ENCODE measurements at places on chromosomes 13 and 19.

- no peak for DNase-seq
Observed at GRCh38 chr13:41649659-41650058, 192.3 kb downstream of the RGCC start.

- DNase-seq, result peak; percentile 23
Observed at GRCh38 chr19:8610041-8610935, at the start of gene ADAMTS10. TSS of gene ADAMTS10 (minus strand) at chr19:8610715. CDS start at chr19:8605710, 5,005 bp downstream.

GRCh38 chr19:12093777-12094176, 29.2 kb downstream of the ZNF844 start:
- DNase-seq, result no peak

- no peak for DNase-seq
Observed at GRCh38 chr13:24323036-24323738, 13.8 kb downstream of the C1QTNF9 start.

DNA sequence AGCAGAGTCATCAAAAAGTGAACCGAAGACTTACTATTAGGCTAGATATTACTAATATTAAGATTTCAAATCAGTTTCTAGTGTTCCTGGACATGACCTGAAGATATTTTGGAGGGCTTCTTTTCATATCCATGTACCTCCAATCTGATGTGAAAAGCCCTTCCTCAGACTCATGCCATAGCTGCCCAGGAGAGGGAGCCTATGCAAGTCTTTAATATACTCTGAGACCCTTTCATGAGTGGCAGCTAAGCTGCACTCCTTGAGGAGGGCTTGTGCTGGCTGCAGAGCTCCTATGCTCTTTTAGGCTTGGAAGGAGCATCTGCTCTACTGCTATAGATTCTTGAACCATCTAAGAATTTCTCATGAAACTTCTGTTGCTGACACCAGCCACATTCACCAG, 715.3 kb downstream of the OLFM4 start:
- no peak for DNase-seq

- no peak for DNase-seq
Observed at GRCh38 chr13:33678906-33679657, 138.9 kb upstream of the RFC3 start.

- DNase-seq, result no peak
Observed at GRCh38 chr19:13942023-13942684, 3.9 kb upstream of the PODNL1 start.

DNA sequence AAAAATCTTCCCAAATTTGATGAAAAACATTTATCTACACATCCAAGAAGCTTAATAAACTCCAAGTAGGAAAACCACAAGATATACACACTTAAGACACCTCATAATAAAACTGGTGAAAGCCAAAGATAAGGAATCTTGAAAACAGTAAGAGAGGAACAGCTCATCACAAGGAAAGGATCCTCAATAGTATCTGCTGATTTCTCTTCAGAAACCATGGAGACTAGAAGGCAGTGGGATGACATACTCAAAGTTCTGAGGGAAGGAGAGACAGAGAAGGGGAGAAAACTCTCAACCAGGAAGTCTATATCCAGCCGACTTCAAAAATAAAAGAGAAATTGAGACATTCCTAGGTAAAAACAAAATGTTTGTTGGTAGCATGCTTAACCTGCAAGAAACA, 45.7 kb downstream of the LNX2 start:
- DNase-seq, result no peak

DNA sequence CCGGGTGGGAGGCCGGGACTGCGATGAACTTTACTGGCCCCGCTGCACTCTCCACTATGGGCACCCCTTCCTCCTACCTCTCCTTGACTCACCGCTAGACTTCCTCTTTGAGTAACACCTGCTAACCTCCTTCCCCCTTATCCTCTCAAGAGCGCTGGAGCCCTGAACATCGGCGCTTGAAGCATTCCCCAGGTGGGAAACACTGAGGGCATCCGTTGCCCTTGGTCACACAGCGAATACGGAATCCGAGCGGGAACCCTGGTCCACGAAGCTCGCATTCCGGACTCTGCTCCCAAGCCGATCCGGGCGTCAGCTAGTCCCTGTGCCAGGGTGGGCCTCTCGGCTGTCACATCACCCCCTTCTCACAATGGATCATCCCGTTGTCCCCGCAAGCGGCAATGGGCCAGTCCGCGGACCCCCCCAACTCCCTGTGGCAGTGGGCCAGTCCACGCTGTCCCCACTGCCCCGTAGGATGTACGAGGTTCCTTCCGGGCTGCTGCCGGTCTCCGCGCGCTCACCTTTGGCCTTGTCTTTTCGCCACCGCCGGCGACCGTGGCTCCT, 4.2 kb downstream of the LIPE start:
- peak; percentile 72 for DNase-seq

DNA sequence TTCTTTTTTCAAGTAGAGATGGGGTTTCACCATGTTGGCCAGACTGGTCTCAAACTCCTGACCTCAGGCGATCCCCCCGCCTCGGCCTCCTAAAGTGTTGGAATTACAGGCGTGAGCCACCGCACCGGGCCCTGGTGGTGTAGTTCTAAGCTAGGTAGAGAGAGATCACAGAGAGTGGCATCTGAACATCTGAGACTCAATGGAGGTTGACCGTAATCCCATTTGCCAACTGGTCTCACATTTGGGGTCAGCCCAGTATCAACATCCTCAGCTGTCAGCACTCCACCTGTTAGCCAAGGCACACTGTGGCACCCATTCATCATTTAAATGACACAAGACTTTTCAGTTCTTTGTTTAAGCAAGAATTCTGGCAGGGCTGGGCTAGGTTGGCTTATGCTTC, 8.1 kb downstream of the SELENOW start:
- no peak for DNase-seq

- no peak for DNase-seq
Observed at GRCh38 chr13:105231579-105231978, 1303.9 kb downstream of the EFNB2 start.

DNA sequence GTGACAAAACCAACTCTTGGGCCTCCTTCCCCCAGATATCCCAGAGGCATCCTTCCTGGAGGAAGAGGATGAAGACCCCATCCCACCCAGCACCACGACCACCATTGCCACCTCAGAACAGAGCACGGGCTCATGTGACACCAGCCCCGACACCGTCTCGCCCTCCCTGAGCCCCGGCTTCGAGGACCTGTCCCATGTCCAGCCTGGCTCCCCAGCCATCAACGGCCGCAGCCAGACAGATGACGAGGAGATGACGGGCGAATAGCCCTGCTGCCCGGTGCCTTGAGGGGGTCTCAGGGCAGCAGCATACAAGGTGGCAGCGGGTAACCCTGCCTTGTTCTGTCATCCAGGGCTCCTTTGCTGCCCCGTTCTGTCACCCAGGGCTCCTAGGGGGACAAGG, 3.3 kb upstream of the UBA52 start:
- DNase-seq, result no peak

DNA sequence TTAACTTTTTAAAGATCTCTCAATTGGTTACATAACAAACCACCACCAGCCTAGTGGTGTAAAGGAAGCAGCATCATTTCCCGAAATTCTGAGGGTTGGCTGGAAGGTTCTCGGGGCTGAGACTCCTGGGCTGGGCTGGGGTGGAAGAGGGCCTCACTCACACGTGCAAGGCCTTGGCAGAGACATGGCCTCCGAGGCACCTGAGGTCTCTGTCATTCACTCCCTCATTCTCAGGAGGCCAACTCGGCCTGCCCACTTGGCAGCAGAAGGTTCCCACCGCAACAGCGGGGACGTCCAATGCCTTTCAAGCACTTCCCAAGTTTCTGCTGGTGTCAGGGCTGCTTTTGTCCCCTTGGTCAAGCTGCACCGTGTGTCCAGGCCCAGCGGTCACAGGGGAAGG, 18.6 kb upstream of the RASA3 start:
- peak; percentile 53 for DNase-seq

DNA sequence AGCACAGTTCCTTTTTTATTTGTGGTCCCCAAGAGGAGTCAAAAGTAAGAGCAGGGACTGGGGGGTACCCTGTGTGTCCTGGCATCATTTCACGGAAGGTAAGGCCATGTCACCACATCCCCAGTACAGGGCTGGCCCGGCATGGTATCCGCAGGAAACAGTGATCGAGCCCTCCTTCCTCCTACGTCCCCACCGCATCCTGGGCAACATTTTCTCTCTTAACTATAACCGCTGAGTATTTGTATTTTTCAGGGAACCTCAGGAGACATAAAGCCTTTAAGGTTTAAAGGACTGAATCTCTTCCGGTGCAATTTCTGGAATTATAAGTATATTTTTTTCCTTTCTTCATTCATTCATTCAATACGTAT, 13.6 kb upstream of the LATS2 start:
- DNase-seq, result no peak

DNA sequence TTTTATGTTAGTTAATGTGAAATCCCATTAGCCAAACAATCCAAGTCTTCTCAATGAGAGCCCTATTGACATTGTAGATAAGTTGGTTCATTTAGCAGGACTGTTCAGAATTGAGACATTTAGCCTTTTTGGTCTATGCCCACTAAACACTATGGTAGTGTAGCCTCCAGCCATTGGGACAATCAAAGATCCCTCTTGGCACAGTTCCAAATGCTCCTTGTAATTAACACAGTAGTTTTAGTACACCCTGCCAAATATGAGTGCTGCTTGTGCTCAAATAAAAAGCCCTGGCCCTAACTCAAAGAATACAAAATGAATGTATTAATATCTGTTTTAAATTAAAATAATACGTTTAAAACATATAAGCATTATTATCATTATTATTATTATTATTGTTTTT, 15.4 kb upstream of the FAM216B start:
- no peak for DNase-seq

DNA sequence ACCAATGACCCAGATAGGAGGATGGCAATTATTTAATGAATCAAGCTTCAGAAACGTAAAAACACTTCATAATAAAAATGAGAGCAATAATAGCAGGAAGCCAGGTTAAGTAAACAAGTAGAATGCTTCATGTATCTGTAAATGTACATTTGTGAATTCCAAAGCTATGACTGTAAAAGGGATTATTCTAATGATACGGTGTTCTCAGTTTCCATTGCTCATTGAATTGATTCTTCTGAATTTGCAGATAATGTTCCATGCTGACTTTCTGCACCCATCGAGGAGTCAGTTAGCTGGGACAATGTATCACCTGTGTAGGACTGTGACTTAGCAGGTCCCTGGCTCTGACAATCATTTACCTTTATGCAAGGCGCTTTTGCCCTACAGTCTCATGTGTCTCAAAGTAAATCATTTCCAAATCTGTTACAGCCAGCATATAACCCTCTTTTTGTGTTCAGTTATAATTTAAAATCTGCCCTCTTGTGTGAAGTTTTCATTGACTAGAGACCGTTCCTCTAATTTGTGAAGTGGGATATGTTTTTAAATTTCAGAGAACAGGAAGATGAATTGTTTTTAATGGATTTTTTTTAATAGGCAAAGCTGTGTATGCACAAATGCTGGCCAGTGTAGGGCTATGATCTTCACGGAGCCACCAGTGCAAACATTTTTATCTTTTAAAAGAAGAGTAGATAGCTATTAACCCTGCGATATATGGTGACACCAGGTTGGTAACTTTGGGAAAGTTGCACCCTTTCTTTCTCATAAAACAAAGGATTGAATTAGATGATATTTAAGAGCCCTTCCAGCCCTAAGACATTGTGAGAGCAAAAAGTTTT, 267.1 kb downstream of the KLF5 start:
- no peak for DNase-seq

- DNase-seq, result no peak
Observed at GRCh38 chr19:3479177-3479833, 1.0 kb downstream of the SMIM24 start.

DNA sequence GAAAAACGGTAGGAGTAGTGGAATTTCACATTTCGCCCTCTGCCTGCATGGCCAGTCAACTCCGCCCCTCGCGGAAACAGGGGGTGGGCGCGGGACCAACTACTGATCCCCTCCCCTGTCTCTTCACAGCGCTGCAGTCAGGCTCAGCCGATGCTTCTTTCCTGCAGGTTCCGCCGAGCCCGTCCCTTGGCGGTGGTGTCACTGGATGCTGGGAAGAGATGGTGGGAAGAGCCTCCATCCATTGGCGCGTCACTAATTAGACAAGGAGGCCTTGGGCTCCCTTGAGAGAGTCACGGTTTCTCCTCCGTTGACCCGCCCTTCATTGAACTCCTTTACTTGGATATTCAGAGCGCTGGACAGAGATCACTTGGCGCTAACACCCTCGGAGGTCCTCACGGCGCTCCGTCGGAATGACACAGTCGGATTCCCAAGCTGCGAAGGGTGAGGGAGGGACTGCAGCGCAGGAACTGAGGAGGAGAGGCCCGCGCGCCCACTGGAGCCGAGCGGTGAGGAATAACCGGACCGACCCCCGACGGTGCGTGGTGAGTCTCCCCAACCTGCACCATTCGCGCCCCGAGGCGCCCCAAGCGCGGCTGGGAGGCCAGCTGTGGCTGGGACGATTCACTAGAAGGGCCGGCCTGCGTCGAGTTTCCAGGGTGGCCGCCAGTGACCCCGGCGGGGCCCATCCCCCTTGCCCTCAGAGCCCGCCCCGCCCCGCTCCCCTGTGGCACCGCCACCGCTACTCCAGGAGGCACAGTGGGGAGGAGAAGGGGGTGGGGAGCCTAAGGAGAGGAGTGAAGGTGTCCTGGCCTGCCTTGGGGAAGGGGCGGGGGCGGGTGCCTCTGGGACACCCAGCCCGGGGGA, 11.2 kb upstream of the CEACAM21 start:
- DNase-seq, result no peak

DNA sequence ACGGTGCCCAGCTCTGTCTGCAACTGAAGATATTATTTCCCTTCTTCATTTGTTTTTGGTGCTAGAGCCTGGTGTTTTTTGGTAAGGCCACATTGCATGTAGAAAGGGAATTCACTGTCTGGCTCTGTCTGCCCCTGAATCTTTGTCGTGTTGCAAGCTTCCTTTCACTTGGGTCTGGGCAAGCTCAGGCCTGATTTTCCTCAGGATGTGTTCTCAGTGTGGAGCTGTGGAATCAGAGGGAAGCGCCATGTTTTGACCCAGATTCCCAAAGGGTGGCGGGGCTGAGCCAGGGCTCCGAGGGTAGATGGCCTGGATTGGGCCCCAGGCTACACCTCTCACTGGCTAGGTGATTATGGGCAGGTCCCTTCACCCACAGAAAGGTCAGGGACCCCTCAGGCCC, 8.6 kb downstream of the PRKCSH start:
- DNase-seq, result no peak

Measured in anterior cingulate cortex (tissue), 58 donors.